DND-41 (cell line): ENCODE measurements at places on chromosomes 5 and 9.

GRCh38 chr5:115947260-115947659 lies 15.0 kb upstream of the LVRN start:
- DNase-seq = no peak

GRCh38 chr9:135070198-135070951 lies 17.1 kb upstream of the OLFM1 start:
- no peak for DNase-seq

- DNase-seq = no peak
Measured at GRCh38 chr9:23438299-23438907, 387.6 kb downstream of the ELAVL2 start.

GRCh38 chr9:135910757-135911156 lies 3.4 kb upstream of the CAMSAP1 start:
- no peak for DNase-seq

- DNase-seq = no peak
Measured at GRCh38 chr9:89340332-89340731, 22.0 kb downstream of the SECISBP2 start.

DNA sequence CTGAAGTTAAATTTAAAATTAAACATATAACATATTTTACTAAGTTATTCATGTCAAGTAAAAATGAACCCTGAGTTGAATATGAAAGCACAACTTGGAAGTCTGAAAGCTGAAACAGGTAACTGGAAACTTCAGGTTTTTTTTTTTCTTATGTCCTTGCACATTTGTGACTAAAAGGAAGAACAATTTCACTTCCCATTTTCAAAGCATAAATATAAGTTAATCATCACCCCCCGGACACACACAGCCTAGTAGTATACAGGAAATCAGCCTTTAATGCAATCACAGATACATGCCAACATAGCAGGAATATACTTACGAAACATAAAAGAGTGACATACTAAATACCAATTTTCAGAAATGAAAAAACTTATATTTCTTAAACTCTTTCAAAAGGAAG lies 225.9 kb downstream of the RFX3 start:
- no peak for DNase-seq

GRCh38 chr9:132945186-132946130 lies 1.0 kb upstream of the TSC1 start:
- no peak for DNase-seq

DNA sequence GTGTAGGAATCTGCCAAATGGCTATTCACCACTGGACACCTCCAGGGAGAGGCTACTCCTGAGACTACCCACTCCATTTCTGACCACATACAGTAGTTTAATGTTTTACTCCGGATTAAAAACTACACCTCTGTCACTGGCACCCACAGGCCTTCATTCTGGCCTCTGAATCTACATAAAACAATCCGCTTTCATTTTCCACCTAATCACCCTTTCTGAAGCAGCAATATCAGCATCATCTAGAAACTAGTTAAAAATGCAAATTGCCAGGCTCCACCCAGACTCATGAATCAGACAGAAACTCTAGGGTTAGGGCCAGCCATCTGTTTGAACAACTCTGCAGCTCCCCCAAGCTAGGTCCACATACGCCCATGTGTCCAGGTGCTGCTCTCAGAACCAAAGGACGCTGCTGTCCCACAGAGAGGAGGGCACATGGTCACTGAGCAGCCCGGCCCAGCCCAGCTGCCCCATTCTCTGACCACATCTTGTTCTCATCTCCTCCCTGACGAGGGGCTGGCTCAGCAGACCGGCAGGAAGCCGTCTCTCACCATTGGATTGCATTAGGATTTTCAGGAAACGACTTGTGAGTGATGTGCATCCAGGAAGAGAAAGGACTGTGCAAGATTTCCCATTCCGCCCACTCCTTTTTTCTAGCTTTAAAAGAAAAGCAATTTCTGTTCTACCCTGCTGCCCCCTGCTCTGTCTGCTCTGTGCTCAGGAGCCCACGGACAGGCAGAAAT lies 34.7 kb downstream of the ADAM19 start:
- DNase-seq = no peak

- DNase-seq = peak; percentile 75
Measured at GRCh38 chr5:180071531-180072255, at the start of gene RNF130. Gene RNF130, minus strand, starts transcription at chr5:180071759. Its CDS starts 57 bp downstream, at chr5:180071702.

GRCh38 chr5:30414078-30414477 lies 779.4 kb upstream of the CDH6 start:
- DNase-seq = no peak

- DNase-seq = no peak
Measured at GRCh38 chr9:112409758-112410157, 29.9 kb downstream of the HSDL2 start.
